ENCODE measurements at places on chromosomes 2 and 18.

DNA sequence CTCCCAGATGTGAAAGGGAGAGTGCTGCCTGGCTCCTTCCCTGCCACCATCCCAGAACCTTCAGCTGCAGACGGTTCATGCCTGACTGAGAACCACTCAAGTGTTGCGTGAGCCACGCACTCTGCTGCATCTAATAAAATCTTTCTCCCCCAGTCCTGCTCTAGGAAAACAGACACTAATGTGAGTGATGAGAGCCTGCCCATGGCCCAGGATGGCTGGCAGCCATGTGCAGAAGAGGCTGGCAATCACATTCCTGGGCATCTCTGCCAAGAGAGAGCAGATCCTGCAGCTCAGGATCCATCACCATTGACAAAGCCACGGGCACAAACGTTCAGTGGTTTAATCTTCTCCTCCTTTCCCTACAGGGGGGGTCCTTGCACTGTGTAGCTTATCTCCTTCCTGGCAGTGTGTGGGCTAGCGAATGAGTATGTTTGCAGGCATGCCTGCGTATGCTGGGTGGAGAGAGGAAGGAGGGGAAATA is 477.5 kb downstream of the SLC4A3 start:
- DNase-seq: no peak

DNA sequence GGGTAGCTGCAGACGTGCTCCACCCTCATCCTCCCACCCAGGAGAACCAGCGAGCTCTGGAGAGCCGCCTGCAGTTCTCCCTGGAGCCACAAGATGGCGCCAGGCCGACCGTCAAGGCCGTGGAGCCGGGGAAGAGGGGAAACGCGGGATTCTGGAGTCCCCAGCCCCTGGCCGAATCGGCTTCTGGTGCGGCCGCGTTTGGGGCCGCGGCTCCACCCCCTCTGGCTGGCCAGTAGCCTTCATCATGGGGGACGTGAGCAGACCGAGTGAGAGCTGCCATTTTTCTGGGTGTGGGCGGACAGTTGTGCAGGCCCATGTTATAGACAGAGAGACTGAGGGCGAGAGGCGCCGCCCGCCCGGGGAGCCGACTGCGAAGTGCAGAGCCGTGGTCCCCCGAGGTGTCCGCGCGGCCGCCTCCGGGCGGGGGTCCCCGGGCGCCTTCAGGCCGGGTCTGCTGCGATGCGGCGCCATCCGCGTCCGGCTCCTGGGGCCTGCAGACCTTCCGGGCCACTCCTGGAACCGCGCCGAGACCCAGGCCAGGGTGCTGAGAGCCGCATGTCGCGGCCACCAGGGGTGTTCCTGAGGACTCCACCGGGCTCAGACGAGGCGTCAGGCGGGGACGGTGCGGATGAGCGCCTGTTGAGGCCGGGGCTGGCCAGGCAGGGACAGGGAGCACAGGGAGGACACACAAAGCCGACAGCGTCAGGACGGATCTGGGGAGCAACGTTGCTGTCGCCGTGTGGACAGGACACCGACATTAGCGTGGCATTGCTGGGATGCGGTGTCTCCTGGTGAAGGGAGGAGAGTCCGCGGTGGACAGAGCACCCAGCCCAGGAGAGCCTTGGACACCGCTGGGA is 418.2 kb upstream of the HS6ST1 start:
- no peak for DNase-seq

DNA sequence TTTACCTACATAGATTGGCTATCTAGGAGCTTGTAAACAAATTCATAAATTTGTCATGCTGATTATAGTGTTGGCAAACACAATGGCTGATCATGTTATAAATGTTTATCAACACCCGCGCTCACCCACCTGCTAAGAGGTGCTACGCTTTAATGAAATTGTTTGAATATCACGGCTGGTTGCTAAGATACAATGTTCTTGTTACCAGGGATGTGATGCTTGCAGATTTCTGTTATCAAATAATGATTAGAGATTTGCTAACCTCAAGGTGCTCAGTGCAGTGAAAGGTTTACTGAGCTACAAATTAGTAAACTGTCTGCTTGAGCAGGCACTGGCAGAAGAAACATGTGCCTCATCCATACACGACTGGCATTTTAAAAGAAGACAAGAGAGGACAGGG is 160.0 kb upstream of the ZEB2 start:
- no peak for DNase-seq

GRCh38 chr2:227472265-227473121 is 537 bp downstream of the AGFG1 start:
- peak; percentile 28 for DNase-seq

- no peak for DNase-seq
Measured at GRCh38 chr2:241885291-241885945, 15.9 kb downstream of the RTP5 start.

DNA sequence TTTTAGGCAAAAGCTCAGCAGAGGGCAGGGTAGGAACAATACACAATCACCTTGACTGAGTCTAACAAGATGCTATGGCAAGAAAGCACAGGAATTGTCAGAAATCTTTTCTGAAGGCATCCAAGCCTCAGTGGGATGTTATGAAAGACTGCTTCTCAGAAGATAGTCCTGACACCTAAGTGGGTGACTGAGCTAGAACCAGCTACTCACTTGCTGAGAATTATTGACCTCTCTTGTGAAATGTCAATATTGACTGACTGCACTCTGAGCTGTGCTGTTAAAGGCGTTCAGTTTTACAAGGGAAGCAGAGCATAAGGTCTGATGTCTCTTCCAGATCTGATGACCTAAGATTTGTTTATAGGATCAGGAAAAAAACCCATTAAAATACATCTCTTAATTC is 46.1 kb downstream of the TACR1 start:
- DNase-seq: no peak

GRCh38 chr2:65549257-65549627 is 116.8 kb upstream of the SPRED2 start:
- no peak for DNase-seq

- no peak for DNase-seq
Measured at GRCh38 chr2:230795856-230796255, 68.9 kb upstream of the ITM2C start.

- peak; percentile 60 for DNase-seq
Measured at GRCh38 chr18:58529714-58530354, 99.1 kb downstream of the ALPK2 start.

GRCh38 chr2:217049956-217050355 is 190.1 kb upstream of the TNP1 start:
- DNase-seq: no peak

DNA sequence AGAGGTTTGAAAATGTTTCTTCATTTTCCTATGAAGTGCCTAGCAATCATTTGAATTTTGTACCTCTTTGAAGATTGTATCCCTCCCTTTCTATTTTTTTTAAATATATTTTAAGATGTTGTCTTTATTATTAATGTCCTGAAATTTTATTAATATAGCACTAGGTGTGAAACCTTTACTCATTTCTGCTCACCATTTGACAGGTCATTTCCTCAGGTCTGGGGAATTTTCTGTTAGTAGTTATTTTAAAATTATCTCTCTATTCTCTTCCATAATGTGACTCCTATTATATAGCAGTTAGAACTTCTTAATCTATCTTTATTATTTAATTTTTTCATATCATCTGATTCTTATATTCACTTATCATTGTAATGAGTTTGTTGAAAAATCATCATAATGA is 1038.6 kb upstream of the SLC39A10 start:
- DNase-seq: no peak

- no peak for DNase-seq
Measured at GRCh38 chr2:105299290-105299689, 30.2 kb downstream of the TGFBRAP1 start.

Data from T-helper 1 cell (primary cell).